ENCODE measurements at places on chromosomes 7 and 10.

DNA sequence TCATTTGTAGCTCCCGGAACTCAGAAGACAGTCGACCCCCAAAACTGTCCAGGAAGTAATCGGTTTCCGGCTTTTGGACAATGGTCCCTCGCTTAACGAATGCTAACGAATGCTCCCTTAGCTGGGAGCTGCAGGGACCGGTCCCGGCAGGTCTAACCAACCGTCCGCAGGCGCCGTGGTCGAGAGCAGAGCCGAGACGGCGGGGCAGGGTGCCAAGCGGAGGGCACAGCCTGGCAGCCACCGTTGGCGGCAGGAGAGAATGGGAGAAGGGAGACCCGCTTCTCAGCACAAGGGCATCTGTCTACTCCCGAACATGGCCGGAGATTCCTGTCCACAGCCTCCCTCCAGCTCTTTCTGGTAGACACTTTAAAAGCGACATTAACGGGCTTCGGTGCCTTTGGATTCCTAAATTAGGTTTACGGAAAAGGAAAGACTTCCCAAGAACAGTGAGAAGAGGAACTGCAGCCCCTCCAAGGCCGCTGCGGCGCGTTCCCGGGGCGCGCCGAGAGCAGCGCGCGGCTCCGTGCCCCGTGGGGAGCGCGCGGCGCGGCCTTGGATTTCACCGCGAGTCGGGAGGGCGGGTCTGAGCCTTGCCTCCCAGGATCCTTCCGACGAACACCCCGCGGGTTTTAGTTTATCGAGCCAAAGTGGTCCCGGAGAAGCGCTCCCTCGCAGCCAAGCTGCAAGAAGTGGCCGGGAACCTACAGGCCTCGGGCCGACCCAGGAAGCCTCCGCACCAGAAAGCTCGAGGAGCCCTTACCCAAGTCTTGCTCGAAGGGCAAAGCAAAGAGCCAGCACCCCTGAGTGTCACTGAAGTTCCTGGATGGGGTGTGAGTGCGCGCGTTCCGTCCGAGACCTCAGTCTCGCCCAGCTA lies 3.6 kb upstream of the TBX20 start:
- no peak for DNase-seq

DNA sequence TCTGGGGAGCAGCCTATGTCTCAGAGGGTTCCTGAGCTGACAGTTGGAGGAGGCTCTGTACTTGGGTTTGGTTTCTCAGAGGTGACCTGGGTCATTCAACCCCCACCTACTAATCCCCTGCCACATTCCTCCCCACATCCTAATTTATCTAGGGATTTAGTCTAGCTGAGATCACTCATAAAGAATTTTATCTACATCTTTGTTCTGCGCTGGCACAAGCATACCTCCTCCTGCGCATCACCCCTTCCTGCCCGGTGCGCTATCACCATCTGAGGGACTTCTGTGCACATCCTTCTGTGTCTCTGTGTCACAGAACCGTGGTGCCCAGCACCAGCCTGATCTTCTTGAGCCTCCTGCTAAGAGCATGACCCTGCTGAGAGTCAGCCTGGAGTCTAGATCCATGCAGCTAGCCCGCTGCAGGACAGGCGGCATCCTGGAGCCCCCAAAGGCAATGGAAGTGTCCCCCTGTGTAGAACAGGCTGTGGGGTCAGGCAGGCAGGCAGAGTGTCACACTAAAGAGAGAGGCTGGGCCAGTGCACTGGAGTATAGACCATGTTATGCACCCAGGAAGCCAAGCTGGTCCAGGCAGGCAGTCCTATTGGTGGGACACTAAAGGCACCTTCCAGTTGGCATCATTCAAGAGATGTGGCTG lies 63.6 kb downstream of the ARHGAP22 start:
- DNase-seq, result no peak

DNA sequence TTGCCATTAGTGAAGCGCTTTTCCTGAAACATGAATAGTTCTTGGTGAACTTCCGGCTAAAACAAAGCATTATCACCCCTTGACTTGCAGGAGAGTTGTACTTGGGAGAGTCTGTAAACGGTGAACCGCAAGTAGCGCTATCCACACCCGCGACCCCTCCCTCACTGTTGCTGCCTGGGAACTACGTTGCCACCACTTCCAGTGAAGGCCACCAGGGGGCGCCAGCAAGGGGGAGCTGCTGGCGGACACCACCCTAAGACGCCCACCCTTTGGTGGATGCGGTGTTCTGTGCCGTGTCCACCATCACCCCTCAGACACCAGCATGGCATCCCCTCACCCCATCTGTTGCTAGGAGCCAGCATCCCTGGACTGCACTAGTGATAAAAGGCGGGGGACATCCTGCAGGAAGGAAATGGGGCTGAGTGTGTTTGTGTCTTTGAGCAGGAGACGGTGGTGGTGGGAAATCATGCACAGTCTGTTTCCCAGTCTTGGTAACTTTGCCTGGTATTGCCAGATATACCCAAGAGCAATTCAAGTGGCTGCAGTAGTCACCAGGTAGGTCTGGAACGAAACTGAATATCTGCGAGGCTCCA lies 298.2 kb downstream of the FRMD4A start:
- DNase-seq, result no peak

- DNase-seq, result no peak
Observed at GRCh38 chr10:87619705-87620104, 40.0 kb upstream of the PAPSS2 start.

DNA sequence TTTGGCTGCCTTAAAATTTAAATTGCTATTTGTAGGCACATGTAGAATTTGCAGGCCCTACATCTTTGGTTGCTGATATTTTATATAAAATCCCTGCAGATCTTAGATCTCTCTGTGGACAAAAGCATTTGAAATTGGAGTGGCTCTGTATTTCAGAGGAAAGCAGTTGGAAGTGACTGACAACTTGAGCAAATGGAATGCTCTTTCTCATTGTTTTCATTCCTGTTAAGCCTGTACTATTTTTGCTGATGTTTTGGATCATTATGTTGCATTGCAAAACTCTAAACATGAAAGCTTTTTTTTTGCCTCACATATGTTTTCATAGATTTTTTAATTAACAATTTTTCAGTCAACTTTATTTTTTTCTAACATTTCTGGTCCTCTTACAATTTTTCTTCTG lies 251.2 kb upstream of the MDFIC start:
- no peak for DNase-seq

DNA sequence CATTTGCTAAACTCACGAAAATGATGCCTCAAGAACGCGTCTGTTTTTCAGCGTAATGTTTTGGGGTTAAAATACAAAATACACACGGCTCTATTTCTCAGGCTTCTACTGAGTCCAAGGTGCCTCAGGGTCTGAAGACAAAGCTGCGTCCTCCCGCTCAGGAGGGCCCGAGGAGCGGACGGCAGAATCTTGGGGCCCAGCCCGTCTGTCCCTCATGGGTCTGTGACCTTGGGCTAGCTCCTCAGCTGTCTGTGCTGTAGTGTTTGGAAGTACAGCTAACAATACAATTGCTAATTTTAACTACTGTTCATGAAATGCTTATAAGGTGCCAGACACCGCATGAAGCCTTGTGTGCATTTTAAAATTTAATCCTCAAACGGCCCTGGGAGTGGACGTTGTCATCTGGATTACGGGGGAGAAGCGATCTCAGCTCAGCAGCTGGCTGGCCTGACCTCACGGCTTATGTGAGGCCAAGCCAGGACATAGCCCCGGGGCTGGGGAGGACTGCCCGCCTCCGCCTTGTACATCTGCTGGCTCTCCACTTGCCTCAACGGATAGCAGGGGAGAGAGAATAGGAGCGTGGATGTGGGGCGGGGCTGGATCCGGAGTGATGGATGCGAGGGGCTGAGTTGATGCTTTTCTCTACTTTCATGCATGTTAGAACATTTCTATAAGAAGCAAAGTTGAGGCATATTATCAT lies 357.4 kb downstream of the GLRX3 start:
- DNase-seq, result no peak

DNA sequence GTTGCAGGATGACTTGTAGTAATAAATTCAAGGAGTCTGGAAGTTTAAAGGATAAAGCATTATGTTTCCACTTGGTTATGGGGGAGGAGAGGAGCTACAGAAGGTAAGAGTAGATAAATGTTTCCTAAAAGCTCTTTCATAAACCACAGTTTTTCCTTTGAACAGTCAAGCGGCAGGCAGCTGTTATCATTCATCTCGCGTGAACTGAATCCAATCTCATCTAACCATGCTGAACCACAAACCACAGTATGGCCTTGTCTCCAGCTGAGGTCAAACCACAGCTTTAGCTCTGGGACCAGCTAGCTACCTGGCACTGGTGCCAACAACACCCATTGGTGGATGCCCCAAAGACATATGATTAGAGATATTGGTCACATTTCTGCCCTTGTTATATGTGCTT lies 63.3 kb downstream of the NOC3L start:
- no peak for DNase-seq

DNA sequence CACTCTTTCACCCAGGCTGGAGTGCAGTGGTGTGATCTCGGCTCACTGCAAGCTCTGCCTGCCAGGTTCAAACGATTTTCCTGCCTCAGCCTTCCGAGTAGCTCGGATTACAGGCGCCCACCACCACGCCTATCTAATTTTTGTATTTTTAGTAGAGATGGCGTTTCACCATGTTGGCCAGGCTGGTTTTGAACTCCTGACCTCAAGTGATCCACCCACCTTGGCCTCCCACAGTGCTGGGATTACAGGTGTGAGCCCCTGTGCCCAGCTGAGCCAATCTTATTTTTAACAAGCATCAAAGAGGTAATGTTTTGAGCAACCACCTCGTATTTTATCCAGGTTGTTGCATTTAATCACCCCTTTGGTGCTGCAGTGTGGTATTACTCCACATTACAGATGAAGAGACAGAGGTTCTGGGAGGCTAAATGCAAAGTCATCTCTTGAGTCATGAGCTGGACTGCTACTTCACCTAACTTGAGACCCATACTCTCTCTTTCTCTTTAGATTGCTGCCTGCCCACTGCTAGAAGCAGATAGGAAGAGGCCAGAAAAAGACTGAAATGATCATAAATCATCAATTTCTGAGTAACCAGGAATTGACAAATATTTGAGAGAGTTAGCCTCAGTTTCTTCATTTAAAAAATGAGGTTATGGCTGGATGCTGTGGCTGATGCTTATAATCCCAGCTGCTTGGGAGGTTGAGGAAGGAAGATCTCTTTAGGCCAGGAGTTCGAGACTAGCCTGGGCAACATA lies 116.2 kb downstream of the CAMK1D start:
- DNase-seq, result no peak

DNA sequence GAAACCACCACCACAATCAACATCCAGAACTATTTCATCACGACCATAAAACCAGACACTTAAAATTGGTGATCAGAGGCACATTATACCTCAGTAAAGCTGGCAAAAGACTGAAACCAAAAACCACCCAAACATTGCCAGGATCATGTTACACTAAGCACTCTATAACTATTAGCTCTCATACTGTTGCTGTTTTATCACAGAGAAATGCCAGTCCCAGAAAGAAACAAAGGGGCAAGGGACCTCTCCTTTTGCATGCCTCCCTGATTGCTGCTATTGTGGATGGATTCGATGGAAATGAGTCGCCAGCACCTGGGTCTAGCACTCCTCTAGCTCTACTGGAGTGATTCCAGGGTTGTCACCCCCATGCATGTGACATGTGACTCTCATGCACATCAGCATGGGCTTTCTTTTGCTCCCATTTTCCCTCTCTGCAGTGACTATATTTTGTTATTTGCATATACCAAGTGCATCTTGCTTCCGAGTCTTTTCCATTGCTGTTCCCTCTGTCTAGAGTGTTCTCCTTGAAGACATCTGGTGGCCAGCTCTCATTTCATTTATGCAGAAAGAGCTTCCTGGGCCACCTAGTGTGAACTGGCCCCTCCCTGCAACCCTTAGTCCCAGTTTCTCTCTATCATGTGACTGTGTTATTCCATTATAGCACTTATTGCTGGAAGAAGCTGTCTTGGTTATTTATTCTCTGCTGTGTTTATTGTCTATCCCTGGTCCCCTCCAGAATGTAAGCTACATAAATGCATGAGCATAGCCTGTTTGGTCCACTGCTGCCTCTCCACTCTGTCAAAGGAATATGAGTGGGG lies 300.6 kb downstream of the PLXNA4 start:
- no peak for DNase-seq

DNA sequence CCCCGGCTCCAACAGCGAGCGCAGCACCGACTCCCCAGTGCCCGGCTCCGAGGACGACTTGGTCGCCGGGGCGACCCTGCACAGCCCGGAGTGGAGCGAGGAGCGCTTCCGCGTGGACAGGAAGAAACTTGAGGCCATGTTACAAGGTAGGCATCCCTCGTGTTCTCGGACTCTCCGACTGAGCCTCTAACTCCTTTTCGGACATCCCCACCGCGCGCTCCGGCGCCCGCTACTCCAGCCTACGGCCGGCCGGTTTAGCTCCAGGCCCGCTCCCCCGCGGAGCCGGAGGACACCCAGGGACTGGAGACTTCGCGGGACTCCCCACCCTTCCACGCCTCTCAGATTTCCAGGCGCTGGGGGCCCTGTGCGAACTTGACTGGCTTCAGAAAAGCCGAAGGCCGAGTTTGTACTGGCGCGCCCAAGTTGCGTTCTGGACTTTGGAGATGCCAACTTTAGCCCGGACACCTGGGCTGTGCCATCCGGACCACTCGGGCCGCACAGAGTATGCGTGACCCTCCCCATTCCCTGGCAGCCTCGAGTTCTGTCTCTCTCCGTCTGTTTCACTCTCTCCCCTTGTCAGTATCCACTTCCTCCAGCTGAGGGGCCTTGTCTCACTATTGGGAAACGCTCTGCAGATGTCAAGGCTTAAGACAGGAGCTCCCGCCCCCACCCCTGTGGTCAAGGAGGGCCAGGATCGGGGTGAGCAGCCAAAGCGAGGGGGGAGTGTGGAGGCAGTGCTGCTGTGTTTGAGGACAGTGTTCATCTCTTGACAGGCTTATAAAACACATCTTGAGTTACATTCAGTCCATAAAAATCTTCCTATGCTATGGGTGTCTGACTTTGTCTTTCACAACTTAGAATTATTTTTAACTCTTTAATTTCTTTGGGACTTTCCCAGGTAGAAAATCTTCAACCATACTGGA lies 777 bp downstream of the BICC1 start:
- DNase-seq, result peak; percentile 91

DNA sequence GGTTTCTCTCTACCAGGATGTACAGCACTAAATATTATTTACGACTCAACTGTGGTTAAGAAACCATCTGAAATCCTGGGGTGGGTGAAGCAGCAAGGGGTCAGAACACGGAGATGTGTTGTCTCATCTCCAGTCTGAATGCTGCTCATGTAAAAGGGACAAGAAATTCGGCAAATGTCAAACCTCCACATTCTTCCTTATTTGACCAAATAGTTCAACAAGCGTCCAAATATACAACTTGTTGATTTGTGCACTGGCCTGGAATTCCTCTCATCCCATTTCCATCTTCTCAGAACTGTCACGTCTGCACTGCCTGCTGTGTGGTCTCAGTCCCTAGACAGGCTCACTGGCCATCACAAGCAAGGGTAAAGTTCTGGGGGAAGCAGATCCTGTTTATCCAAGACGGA lies 520.0 kb downstream of the PARD3 start:
- DNase-seq, result no peak

- no peak for DNase-seq
Observed at GRCh38 chr10:77317221-77317620, 320.4 kb downstream of the KCNMA1 start.

DNA sequence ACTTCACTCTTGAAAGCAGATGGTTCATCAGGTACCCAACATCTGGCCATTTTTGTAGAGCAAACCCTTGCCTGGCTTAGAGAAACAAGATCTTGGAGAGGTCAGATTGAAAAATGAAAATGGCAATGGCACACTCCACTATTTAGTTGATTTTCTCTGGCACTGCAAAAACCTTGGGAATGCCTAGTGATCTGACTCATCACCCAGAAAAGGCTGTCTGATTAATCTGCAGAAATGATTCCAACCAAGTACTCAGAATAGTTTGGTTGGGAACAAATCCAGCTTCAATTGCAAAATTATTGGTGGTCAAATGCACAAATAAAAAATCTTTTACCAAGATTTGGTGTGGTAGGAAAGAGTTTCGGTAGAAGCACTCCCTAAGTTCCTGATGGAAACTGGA lies 351.2 kb downstream of the PHTF2 start:
- DNase-seq, result no peak

All from left hindlimb (tissue), 1 donor.